Osteocyte (in vitro differentiated cells): ENCODE measurements at places on chromosomes 3 and 15. TPM values are rescaled to one million over a fixed set of nuclear protein-coding genes. Genes with fewer than 3 reads are reported as not detected.
A peak's percentile ranks its signal among the peaks of the same experiment; 100 is the strongest.

MASP1 gene
- total RNA-seq = not detected in 2 replicates

PRKCD gene
- total RNA-seq = 14.9 and 17.1 TPM in 2 replicates

TEX9 gene
- total RNA-seq = 2.4 and 4.3 TPM in 2 replicates

CCNL1 gene
- total RNA-seq = 93.0 and 116 TPM in 2 replicates

FBXW12 gene
- not detected in 2 replicates for total RNA-seq

FETUB gene
- not detected in 2 replicates for total RNA-seq

IFT57 gene
- 26.0 and 32.2 TPM in 2 replicates for total RNA-seq

GNAT1 gene
- total RNA-seq = not detected in 2 replicates

RPP14 gene
- total RNA-seq = 14.2 and 17.9 TPM in 2 replicates

PDHB gene
- 85.5 and 89.0 TPM in 2 replicates for total RNA-seq

KBTBD13 gene
- total RNA-seq = not detected in 2 replicates

- no peaks in the 10 kb centered on the region for H3K27me3 ChIP-seq
- no peak for DNase-seq
- no peak overlapping the region for H3K4me3 ChIP-seq
- H3K27ac ChIP-seq = no peak overlapping the region
- H3K4me1 ChIP-seq = no peaks in the 10 kb centered on the region
These were observed 31.4 kb downstream of the GTF2E1 start for GRCh38 chr3:120773932-120774331.

GRCh38 chr3:149532489-149533180 is 58.1 kb downstream of the TM4SF4 start:
- peaks cover 20% of the 10 kb centered on the region for H3K36me3 ChIP-seq
- no peak for DNase-seq
- H3K27ac ChIP-seq = peak overlapping the region; percentile 31
- H3K27me3 ChIP-seq = no peaks in the 10 kb centered on the region
- H3K4me1 ChIP-seq = peaks cover 84% of the 10 kb centered on the region

DNA sequence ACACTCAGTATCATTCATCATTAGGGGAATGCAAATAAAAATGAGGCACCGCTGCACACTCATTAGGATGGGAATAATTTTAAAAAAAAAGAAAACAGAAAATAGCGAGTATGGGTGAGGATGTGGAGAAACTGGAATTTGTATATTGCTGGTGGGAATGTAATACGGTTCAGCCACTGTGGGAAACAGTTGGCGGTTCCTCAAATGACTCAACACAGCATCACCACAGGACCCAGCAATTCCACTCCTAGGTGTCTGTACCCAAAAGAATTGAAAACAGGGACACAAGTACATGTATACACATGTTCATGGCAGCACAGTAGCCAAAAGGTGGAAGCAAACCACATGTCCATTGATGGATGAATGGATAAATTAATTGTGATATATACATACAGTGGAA is 35.2 kb upstream of the RFTN1 start:
- no peaks in the 10 kb centered on the region for H3K36me3 ChIP-seq
- H3K27me3 ChIP-seq = peaks cover 16% of the 10 kb centered on the region
- DNase-seq = no peak

- no peaks in the 10 kb centered on the region for H3K4me1 ChIP-seq
- no peaks in the 10 kb centered on the region for H3K36me3 ChIP-seq
- peaks cover 2% of the 10 kb centered on the region for H3K27me3 ChIP-seq
These were observed 107.3 kb downstream of the ZNF385D start for GRCh38 chr3:21643752-21644151.

DNA sequence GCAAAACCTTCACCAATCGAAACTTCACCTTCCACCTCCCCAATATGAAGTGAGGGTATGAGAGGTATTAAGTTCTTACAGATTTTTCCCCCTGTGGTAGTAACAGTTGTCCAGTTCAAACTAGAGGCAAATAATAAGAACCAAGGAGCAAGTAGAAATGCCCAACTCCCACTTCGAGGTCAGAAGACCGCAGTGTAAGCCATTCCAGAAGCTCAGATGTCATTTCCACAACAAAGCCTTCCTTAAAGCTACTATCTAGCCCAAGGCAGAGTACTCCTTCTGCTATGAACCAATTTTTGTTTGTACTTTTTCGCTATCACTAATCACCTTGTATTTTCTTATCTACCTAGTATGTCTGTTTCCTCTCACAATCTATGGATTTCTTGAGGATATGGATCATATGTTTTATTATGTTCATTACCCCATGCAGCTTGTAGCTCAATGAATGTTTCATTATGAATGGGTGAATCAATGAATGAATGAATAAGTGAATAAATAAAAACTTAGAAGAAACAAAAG is 235.7 kb upstream of the KCNMB2 start:
- H3K4me1 ChIP-seq = peaks cover 2% of the 10 kb centered on the region
- no peaks in the 10 kb centered on the region for H3K27me3 ChIP-seq
- DNase-seq = no peak
- no peak overlapping the region for H3K27ac ChIP-seq

- peaks cover 54% of the 10 kb centered on the region for H3K4me1 ChIP-seq
- peak overlapping the region; percentile 88 for H3K27ac ChIP-seq
- no peaks in the 10 kb centered on the region for H3K36me3 ChIP-seq
- DNase-seq = no peak
These were observed 35.5 kb upstream of the TIMP4 start for GRCh38 chr3:12194209-12194608.

GRCh38 chr3:135731546-135731945 is 234.0 kb upstream of the PPP2R3A start:
- no peaks in the 10 kb centered on the region for H3K36me3 ChIP-seq
- H3K4me3 ChIP-seq = no peak overlapping the region
- DNase-seq = no peak
- no peak overlapping the region for H3K27ac ChIP-seq

GRCh38 chr15:66592505-66593218 is 26.9 kb upstream of the LCTL start:
- no peak for DNase-seq
- no peaks in the 10 kb centered on the region for H3K4me1 ChIP-seq
- H3K36me3 ChIP-seq = no peaks in the 10 kb centered on the region
- H3K4me3 ChIP-seq = no peak overlapping the region
- no peak overlapping the region for H3K27ac ChIP-seq

GRCh38 chr3:181239441-181239840 is 249.9 kb upstream of the DNAJC19 start:
- DNase-seq = no peak
- no peaks in the 10 kb centered on the region for H3K4me1 ChIP-seq
- H3K27me3 ChIP-seq = no peaks in the 10 kb centered on the region
- H3K36me3 ChIP-seq = no peaks in the 10 kb centered on the region
- H3K4me3 ChIP-seq = no peak overlapping the region
- no peak overlapping the region for H3K27ac ChIP-seq

DNA sequence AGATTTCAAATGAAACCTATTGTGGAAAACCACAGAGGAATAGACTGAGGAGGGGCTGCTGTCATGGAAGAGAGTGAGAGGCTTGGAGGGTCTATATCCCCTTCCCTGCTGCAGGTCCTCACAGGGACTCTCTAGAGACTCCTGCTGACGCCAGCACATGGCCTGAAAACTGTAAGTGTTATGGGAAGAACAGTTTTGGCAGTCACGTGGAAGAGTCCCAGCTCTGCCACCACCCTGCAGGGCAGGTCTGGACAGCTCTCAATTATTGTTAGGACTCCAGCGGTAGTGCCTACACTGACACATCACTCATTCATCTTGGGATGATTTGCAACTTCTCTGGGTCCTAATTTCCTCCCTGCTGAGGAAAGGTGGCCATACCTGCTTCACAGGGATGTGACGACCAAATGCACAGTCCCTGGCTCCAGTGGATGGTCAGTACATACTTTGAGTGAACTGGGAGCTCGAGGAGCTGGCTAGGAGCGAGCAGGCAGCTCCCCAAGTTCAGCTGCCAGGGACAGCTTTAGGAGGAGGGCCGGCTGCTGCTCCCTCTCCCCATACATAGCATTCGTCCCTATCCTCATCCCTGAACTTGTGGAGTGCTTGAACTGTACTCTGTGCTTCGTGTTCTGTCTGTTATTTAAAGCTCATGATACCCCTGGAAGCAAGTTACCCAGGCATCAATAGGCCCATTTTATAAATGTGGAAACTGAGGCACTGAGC is 49.2 kb downstream of the CTXND1 start:
- H3K4me1 ChIP-seq = no peaks in the 10 kb centered on the region
- H3K36me3 ChIP-seq = no peaks in the 10 kb centered on the region
- H3K27me3 ChIP-seq = peaks cover 69% of the 10 kb centered on the region
- DNase-seq = peak; percentile 54
- H3K27ac ChIP-seq = no peak overlapping the region

DNA sequence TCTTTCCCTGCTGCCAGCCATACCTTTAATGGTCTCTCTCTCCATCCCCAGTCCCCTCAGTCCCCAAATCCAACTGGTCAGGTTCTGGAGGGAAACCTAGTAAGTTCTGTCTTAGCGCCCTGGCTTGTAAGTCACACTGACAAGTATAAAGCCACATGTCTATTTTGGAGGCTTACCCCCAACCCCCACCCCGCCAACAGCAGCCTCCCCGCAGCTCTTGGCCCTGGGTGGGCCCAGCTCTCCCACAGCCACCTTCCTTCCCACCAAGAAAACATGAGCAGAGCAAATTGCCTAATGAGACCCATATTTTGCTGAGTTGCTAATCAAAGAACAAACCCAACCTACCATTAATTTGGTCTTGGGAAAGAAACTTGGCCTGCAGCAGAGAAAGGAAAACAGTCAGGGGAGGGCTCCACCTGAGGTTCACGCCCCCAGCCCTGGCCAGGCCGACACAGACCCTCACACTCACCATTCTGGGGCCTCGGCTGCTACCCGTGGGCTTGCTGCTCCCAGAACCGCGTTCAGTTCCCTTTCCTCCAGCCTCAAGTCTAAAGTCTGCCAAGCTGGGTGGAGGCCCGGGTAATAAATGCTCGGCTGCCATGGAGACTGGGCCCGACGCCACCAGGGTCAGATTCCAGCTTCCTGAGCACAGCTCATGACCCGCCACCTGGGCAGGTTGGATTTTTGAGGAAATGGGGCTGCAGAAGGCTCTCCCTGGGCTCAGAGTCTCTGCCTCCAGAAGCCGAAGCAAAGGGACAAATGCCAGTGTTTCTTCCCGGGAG is at the start of gene CALML4:
Gene CALML4, minus strand, starts transcription at position 557 of the 782 bp plus-strand sequence. Its CDS starts 85 bp downstream, at position 472.
- no peaks in the 10 kb centered on the region for H3K36me3 ChIP-seq
- H3K4me1 ChIP-seq = peaks cover 14% of the 10 kb centered on the region
- H3K27me3 ChIP-seq = no peaks in the 10 kb centered on the region
- H3K27ac ChIP-seq = no peak within 1 kb of the TSS

DNA sequence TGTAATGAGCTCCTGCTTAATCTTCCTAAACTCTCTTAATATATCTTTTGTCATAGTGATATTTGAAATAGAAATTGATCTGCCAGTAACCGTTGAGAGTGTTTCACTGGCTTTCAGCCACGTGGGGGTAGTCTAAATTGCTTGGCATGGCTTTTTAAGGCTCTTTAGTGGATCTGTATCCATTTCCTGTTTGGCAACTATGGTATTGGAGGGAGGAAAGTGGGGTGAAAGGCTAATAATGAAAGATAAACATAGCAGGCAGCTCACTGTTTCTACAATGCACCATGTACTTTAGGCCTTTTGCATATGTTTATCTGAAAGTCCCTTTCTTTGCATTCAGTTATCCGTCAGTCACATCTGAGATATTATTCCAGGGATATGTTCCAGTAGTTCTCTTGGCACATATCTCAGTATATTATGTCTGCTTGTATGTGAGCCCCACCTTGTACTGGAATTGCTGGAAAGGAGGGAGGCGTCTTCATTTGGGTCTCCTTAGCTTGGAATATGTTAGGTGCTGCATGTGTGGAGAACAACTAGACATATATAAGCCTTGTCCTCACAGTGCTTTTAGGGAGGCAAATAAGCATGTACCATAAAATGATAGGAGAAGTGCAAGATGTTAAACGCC is 10.8 kb downstream of the TOPAZ1 start:
- no peaks in the 10 kb centered on the region for H3K4me1 ChIP-seq
- no peak overlapping the region for H3K4me3 ChIP-seq
- H3K27me3 ChIP-seq = peaks cover 25% of the 10 kb centered on the region
- H3K36me3 ChIP-seq = no peaks in the 10 kb centered on the region

GRCh38 chr15:26702381-26702780 is 70.5 kb downstream of the GABRB3 start:
- H3K27me3 ChIP-seq = no peaks in the 10 kb centered on the region
- no peaks in the 10 kb centered on the region for H3K36me3 ChIP-seq
- no peaks in the 10 kb centered on the region for H3K4me1 ChIP-seq
- H3K27ac ChIP-seq = no peak overlapping the region

- no peak for DNase-seq
- no peaks in the 10 kb centered on the region for H3K27me3 ChIP-seq
- H3K4me1 ChIP-seq = peaks cover 18% of the 10 kb centered on the region
- no peaks in the 10 kb centered on the region for H3K36me3 ChIP-seq
- H3K4me3 ChIP-seq = no peak overlapping the region
These were observed 198.0 kb upstream of the PFN2 start for GRCh38 chr3:150168698-150169097.

DNA sequence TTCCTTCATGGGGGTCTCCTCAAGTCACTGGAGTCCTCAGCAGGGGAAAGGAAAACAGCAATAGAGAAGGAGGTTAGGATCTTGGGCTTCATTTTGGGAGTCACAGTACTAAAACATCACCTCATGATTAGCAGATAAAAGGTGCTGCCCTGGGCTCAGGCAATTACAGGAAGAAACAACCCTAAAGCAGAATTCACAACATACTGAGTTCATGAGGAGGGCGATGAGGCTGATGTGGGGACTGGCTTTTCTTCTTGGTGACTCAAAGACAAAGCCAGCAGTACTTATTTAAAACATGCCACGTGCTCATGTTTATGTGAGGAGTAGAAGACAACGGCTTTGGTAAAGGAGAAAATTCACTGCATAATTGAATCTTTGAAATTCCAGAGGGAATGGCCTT is 822.3 kb upstream of the CFAP20DC start:
- H3K4me1 ChIP-seq = no peaks in the 10 kb centered on the region
- no peak overlapping the region for H3K27ac ChIP-seq
- no peak for DNase-seq
- no peak overlapping the region for H3K4me3 ChIP-seq
- H3K27me3 ChIP-seq = peaks cover 6% of the 10 kb centered on the region

GRCh38 chr3:39142067-39142466 is 11.3 kb downstream of the CSRNP1 start:
- peak overlapping the region; percentile 21 for H3K27ac ChIP-seq
- H3K27me3 ChIP-seq = no peaks in the 10 kb centered on the region
- H3K4me3 ChIP-seq = no peak overlapping the region
- H3K36me3 ChIP-seq = peaks cover 29% of the 10 kb centered on the region
- DNase-seq = no peak

DNA sequence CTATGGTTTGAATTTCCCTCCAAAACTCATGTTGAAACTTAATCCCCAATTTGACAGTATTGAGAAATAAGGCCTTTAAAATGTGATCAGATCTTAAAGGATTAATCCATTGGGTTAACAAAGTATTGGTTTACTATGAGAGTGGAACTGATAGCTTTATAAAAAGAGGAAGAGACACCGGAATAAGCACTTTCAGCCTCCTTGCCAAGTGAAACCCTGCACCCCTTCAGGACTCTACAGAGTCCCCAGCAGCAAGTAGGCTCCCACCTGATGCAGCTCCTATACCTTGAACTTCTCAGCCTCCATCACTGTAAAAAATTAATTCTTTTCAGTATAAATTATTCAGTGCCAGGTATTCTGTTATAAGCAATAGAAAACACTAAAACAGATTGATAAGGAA is 348.3 kb downstream of the CGGBP1 start:
- H3K4me1 ChIP-seq = no peaks in the 10 kb centered on the region
- no peak for DNase-seq
- H3K4me3 ChIP-seq = no peak overlapping the region
- no peak overlapping the region for H3K27ac ChIP-seq
- no peaks in the 10 kb centered on the region for H3K36me3 ChIP-seq

GRCh38 chr3:128452120-128452519 is 14.6 kb downstream of the DNAJB8 start:
- H3K27ac ChIP-seq = no peak overlapping the region
- no peaks in the 10 kb centered on the region for H3K4me1 ChIP-seq
- no peak overlapping the region for H3K4me3 ChIP-seq
- H3K27me3 ChIP-seq = peaks cover 64% of the 10 kb centered on the region
- no peak for DNase-seq
